ENCODE measurements at places on chromosomes 13 and 19.

GRCh38 chr19:14342809-14343208 lies 38.4 kb upstream of the ADGRE5 start:
- DNase-seq: peak; percentile 29

- no peak for DNase-seq
Measured at GRCh38 chr13:23608701-23609413, 38.6 kb downstream of the TNFRSF19 start.

DNA sequence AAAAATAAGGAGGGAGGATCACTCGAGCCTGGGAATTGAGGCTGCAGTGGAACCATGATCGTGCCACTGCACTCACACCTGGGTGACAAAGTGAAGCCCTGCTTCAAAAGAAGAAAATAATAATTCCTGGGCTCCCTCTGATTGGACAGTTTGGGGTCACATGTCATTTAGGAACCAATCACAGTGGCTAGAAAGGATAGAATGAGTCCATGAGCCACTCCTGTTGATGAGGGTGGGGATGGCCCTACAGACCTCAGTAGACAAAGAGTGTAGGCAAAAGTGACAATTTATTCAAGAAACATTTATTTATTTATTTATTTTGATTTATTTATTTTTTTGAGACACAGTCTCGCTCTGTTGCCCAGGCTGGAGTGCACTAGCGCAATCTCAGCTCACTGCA lies 26.8 kb upstream of the ADGRE5 start:
- DNase-seq: no peak

- DNase-seq: no peak
Measured at GRCh38 chr13:94061301-94061700, 418.2 kb downstream of the DCT start.

GRCh38 chr13:52887165-52887564 lies 38.7 kb upstream of the PCDH8 start:
- DNase-seq: no peak

DNA sequence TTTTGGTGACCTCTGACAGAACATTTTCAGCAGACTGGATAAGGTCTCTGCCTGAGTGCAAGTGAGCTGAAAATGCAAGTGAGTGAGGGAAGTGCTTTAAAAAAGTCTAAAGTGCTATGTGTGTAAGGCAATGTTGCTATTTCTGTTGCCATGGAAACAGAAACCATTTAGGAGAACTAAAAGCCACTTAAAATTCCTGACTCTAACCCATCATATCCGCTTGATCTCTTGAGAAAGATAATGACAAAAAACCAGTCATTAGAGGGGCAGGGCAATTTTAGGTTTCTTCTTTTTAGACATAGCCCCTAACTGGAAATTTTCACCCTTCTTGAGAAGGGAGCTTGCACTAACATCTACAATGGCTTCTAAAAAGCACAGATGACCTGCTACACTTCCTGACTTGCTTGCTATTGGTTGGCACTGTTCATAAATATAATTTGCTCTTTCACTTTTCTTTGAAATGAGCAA lies at the start of gene CYSLTR2:
Gene CYSLTR2, plus strand, starts transcription at position 458 of the 468 bp plus-strand sequence. CDS start 52,889 bp downstream, outside the sequence.
- no peak for DNase-seq

DNA sequence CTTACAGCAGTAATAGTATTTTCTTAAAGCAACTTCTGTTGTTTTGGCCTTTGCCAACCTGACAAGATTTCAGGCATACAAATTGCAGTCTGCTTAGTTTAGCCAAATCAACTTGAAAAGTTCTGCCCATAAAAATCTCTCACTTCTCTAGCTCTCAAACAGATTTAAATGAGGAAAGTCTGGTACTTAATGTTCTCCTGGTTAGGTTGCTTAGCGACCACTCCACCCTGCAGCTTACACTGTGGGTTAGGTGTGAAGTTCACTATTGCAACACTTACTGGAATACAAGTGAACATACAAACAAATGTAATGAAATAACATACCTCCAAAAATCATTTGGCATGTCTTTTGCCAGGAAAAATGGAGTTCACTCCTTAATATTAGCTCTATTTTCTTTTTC lies 178.7 kb upstream of the PCDH9 start:
- DNase-seq: no peak

- no peak for DNase-seq
Measured at GRCh38 chr19:54434112-54434872, 14.7 kb upstream of the LENG8 start.

- DNase-seq: no peak
Measured at GRCh38 chr19:19056636-19057275, 7.0 kb upstream of the SLC25A42 start.

- DNase-seq: no peak
Measured at GRCh38 chr13:100644371-100644770, 30.2 kb downstream of the TMTC4 start.

DNA sequence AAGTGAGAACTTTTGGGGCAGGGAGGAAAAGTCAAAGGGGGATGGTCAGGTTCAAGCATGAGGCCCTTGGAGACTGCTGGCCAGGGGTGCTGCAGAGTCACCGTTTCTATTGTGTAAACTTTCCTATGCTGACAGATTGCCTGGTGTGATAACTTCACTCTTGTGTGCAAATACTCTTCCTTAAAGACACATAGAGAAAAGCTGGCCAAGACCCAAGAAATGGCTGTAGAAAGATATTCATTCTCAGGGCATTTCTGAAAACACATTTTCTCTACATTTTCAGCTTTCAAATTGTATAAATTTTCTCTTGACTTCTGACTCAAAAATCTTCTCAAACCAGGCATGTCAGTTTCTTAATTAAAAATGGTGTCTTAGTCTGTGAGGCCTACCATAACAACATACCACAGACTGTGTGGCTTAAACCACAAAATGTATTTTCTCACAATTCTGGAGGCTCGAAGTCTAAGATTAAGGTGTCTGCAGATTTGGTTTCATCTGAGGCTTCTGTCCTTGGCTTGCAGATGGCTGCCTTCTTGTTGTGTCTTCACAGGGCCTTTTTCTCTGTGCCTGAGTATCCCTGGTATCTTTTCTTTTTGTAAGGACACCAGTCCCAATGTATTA lies 304.5 kb downstream of the KCNRG start:
- no peak for DNase-seq

DNA sequence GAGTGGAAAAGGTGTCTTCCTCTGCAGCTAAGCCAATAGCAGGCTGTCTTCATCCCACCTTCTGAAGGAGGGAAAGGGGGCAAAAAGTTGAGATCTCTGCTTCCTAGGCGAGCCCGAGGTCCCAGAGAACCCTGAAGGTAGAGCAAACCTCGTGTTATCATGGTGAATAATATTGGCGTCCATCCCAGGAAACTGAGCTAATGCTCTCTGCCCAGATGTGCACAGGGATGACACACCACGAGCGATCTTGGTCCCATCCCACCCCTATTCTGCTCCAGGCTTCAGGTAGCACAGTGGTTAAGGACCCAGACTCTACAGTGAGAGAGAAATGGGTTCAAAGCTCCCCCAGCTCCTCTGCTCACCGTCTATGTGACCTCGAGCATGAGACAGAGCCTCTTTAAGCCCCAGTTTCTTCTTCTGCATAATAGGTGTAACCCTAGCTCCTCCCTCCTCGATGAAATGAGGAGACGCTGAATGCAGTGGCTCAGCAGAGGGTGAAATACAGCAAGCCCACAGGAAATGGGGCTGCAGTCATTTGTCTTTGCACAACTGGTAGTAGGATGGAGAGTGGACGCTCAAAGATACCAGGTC lies 9.9 kb upstream of the CEACAM20 start:
- no peak for DNase-seq

GRCh38 chr13:95533545-95534160 lies 18.9 kb upstream of the CLDN10 start:
- DNase-seq: peak; percentile 39

- DNase-seq: no peak
Measured at GRCh38 chr19:50602496-50602895, 34.3 kb upstream of the LRRC4B start.

- no peak for DNase-seq
Measured at GRCh38 chr19:3459089-3459881, 21.0 kb downstream of the SMIM24 start.

- DNase-seq: no peak
Measured at GRCh38 chr13:89701913-89702312, 1645.6 kb upstream of the MIR17HG start.

GRCh38 chr19:10568826-10569651 lies at the start of gene CDKN2D:
TSS of gene CDKN2D (minus strand) at chr19:10568979. CDS start at chr19:10568653, 326 bp downstream.
- peak; percentile 100 for DNase-seq

- DNase-seq: no peak
Measured at GRCh38 chr13:113739527-113740285, 19.3 kb upstream of the TMEM255B start.

DNA sequence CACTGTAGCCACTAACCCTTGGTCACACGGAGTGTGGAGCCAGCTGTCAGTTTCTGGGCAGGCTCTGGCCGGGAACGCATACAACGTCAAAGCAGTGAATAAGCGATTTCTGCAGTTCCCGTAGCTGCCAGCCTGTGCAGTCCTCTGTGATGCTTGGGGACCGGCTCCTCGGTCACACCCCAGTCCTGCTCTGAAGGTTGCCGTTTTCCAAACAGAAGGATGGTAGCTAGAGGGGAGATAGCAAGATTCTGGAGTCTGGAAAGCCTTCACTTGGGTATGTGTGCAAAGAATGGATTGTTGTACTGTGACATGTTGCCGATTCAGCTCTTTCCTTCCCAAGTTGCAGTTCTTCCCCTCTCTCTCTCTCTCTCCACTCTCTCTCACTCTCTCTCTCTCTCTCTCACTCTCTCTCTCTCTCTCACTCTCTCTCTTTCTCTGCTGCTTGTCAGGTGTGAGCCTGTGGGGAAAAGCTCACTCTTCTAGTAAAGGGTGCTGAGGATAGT lies 38.7 kb upstream of the C1QTNF9 start:
- DNase-seq: no peak

GRCh38 chr13:27273658-27274425 lies 3.2 kb downstream of the RASL11A start:
- DNase-seq: no peak

DNA sequence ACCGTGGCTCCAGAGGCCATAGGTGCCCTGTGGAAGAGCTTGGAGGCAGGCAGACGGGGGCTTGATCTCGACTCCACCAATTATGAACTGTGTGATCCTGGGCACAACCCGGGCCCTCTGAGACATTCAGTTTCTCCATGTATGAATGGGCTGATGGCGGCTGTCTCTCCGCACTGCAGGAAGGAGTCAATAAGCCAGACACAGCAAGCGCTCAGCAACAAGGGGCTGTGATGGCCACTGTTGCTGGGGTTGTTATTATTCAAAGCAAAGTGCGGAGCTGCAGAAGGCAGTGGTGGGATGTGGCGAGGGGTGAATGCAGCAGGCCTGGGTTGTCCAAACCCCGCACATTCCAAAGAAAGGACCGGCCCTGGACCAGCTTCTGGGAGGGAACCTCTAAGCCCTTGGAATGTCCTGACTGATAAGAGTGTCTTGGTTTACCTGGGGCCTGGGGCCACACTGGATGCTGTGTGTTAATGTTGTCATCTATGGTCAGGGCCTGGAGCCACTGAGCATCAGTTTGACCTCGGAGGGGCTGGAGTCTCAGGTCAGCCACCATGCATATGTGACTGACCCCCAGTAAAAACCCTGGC lies 8.3 kb downstream of the TMEM143 start:
- DNase-seq: no peak

DNA sequence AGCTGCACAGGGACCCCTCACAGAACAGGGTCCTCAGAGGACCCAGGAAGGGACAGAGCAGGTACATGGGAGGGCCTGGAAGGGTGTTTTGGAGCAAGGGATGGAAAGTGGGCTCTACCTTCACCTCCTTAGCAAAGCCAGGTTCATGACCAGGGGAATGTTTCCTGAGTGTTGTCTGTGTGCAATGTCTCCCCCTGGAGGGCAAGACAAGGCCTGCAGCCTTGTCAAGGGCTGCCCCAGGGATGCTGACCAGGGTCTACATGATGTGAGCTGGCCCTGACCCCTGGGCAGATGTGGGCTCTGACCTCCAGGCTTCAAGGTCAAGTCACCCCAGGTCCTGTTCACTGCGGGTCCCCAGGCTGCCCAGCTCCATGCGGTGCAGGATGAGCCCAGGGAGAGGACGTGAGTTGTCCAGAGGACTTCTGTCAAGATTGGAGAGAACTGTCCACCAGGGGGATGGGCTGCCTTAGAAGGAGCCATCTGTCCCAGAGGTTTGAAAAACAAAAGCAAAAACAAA lies 1.0 kb upstream of the CEACAM1 start:
- peak; percentile 80 for DNase-seq

GRCh38 chr13:114046431-114046975 lies 72.6 kb upstream of the C13orf46 start:
- no peak for DNase-seq

DNA sequence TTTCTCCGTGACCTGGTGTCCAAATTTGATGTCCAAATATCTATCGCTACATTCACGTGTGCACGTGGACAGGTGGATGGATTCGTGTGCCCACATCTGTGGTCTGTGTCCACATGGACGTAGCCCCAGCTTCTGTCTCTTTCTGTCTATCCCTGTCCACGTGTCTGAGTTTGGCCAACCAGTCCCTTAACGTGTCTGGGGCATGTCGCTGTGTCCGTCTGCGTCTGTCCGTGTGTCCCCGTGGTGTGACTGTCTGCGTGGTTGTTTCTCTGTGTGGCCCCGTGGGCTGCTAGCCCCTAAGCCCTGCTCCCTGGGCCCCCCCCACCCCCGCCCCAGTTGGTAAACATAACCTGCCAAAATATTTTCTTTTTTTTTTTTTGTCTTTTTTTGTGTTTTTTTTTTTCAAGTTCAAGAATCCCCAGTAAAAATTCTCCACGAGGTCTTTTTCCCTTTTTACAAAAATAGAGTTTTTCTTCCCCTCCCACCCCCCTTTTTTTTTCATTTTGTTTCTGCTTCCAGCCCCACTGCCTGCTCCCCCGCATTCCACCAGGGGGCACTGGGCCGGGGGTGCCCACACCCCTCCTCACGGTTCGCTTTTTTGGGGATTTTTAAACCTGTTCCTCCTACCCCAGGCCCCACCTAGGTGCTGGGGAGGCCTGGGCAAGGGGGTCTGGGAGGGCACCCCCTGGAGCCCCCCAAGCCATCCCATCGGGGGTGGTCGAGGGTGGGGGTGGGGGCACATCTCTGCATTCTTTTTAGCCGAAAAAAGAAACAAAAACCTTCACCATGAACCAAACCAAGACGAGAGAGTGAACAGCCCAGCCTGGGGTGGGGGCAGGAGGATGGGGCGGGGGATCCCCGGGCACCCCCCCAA lies 18.3 kb downstream of the PRKCSH start:
- DNase-seq: peak; percentile 64
